GM04504 (cell line): ENCODE measurements at places on chromosomes 6 and 20.
A peak's percentile ranks its signal among the peaks of the same experiment; 100 is the strongest.

DNA sequence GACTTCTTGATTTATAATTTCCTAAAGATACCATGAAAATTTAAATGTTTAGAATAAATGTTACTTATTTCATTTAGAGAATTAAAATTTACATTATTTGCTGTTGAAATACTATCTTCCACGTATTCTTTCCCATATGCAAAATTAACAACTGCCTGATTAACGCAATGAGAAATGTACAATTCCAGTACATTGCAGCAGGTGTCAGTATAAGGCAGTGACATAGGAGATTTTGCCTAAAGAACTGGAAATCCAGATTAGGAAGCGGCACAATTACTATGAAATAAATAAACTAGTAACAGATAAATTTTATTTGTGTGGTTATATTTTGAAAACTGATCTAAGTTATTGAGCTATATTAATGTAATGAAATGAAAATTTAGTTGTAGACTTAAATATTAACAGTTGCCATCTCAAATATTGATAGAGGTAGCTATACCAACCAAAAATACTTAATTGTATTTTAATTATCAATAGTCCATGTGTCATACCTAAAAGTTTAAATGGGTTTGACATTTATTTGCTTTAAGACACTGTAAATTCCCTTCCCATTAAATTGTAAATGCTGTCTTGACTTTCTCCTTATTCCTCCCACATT is 300.2 kb downstream of the UTRN start:
- DNase-seq, result no peak

DNA sequence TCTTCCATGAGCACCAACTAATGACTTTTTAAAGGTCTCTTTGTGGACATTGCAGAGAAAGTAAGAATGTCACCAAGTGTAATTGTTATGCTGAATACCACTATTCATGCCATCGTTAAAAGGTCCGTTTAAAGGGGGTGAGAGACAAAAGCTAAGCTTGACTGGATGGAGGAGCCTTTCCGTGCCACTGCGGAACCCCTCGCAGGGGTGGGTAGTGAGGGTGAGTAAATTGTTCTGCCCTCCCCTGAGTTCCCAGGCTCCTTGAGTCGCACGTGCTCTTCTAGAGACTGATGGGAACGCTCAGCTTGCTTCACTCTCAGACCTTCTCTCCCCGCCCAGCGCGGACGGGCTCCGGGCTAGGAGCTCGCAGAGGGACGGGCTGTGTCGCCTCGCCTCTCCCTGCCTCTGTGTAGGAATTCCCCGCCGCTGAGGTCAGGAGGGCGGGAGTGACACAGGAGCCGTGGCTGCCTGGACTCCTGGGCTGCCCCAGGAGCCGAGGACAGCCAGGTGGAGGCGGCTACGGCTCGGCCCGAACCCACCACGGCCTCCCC is 314.8 kb upstream of the QKI start:
- DNase-seq, result no peak

DNA sequence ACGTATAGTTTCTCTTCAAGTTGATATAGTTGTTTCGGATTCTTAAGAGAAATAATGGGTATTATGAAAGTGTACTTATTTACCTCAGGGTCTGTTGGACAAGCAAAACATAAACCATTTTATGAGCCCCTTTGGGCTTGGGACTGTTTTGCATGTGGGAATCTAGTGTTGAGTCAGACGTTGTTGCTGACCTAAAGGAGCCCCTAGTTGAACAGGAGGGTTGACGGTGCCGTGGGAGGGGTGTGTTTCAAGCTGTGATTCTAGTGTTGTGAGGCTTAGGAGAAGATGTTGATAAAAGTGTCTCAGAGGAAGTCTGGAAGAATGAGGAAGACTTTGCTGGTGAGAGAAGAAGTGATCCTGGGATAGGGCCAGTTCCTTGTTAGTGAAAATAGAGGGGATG is 140.0 kb downstream of the ARID1B start:
- DNase-seq, result no peak

DNA sequence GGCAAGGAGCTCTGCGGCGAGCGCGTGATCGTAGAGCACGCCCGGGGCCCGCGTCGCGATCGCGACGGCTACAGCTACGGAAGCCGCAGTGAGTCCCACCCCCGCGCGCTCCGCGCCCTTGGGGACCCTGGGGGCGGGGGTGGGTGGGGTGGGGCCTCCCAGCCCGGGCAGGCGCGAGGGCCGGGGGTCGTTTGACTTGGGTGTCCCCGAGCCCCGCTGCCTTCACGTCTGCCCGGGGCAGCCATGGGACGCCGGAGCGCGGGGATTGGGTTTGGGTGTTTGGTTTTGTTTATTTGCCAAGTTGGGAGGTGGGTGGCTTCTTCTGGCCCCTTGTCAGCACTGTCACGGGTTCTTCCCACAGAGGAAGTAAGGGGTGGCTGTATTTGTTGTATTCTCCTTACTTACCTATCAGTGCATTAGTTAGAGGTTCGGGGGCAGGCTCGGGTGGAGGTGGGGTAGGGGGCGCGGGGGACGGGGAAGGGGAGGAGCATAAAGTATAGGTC is 777 bp downstream of the SRSF6 start:
- DNase-seq, result no peak

GRCh38 chr6:15804164-15805154 is 141.6 kb upstream of the DTNBP1 start:
- no peak for DNase-seq

DNA sequence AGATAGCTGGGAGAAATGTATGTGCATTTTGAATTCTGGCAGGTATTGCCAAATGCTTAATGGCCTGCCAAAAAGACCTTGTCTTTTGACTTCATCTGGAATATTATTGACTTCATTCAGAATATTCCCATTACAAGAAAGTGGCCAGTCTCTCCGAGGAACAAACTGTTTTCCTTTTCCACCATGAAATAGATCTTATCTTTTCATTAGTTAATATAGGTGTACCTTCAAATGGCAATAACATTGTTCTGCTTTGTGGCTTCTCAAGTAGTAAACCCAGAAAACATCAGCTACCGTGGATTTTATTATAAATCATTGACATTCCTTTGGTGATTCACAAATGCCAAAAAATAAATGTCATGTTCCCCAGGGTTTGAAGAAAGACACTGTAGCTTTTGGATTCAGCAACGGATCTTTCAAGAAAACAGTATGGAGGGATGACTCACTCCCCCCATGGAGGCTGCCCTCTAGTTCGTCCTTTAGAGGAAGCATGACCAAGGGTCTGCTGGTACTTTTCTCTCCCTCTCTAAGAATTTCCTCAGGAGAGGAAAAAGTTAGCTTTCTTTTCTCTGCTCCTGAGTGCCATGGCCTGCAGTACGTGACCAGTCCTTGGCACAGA is 1.1 kb upstream of the RNF182 start:
- DNase-seq, result peak; percentile 45

DNA sequence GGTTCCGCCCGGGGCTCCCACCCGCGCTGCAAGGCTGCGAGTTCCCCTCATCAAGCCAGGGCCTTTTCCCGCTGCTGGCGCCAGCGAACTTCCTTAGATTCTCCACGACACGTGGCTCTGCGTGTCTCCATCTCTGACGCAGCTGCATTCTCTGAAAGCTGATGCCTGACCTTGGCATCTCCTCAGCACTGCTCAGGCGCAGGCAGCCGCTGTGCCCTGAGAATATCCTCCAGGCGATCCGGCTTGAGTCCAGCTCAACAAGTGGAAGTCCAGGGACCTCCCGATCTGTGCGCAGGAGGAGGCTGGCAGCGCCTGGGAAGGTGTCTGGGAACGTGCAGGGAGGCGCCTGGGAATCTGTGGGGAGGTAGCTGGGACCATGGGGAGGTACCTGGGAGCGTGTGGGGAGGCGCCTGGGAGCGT is 171.2 kb upstream of the THBS2 start:
- no peak for DNase-seq

DNA sequence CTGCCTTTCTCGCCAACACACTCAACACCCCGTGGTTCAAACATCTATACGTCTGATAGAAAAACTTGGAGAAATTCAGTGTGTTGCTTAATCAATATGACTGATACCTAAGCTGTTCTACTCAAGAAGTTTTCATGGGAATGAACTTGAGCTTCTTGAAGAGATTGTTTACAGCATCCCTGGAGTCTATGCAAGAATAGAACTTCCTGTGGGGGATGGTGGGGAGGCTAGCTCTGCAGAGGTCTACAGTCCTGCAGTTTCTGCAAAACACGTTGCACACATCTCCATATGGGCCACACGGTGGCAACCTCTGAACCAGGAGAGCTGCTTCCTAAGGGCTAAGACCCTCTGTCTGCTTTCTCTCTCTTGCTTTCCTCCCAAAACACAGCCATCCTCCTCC is 32.7 kb upstream of the FANCE start:
- peak; percentile 21 for DNase-seq

DNA sequence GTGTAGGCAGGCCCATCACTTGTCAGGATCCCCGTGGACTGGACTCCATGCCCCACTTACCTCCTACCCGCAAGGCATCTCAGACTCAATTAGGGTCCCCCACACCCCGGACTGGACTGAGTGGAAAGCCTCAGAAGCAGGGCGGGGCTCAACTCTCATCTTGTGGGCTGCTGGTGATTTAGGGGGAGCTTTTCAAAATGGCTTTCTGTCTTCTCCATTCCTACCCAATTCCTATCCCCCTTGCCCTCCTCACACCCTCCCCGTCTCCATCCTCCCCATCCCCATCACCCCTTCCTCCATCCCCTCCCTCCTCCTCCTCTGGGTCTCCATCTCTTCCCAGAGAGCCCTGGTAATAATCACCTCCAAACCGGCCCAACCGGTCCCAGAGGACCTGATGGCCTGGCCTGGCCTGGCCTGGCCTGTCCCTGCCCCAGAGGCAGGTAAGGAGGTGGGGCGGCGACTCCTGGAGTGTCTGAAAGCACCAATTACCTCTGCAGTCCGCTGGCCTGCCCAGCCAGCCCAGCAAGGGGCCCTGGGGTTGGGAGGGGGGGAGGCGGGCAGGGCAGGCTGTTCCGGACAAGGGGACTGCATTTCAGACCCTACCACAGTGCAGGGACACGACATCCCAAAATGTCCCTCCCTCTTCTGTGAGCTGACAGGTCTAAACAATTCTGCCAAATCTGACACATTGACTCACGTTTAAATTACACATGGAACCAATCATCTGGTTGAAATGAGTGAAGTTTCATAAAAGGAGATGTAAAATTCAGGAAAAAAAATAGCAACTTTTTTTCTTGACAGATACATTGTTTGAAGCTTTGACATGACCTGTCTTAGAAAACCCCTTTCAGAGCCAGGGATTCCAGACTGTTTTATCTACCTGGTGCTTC is 24.8 kb downstream of the MAFB start:
- no peak for DNase-seq

GRCh38 chr20:10718661-10719060 is 44.9 kb upstream of the JAG1 start:
- DNase-seq, result no peak

DNA sequence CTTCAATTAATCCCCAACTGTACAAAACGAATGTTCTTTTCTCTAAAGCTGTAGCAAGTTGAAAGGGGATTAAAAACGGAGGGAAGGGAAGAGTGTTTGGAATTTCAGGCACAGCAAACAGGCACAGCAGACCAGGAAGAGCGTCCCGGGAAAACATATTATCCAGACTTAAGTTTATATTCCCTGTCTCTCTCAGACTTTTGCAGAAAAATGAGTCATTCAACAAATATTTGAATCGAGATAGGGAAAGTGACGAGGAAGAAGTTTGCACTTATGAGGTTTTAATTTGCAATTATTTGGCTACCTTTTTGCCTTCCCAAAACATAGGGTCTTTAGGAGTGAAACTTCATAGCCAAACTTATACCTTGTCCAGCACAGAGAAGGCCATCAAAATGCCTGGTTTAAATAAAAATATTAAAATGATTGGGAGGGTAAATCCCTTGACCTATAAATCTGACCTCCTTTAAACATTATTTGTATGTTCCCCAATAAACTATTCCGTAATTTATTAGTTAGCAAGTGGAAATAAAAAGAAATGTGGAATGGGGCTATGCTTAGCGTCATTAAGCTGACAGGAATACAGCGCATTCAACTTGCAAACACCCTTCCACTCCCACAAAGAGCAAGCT is 16.0 kb downstream of the HFE start:
- no peak for DNase-seq

- no peak for DNase-seq
These were observed 82.3 kb downstream of the GPX5 start for GRCh38 chr6:28607990-28608389.

GRCh38 chr6:156175433-156175832 is 601.7 kb upstream of the ARID1B start:
- no peak for DNase-seq

GRCh38 chr20:37464611-37465010 is 56.4 kb upstream of the NNAT start:
- no peak for DNase-seq

DNA sequence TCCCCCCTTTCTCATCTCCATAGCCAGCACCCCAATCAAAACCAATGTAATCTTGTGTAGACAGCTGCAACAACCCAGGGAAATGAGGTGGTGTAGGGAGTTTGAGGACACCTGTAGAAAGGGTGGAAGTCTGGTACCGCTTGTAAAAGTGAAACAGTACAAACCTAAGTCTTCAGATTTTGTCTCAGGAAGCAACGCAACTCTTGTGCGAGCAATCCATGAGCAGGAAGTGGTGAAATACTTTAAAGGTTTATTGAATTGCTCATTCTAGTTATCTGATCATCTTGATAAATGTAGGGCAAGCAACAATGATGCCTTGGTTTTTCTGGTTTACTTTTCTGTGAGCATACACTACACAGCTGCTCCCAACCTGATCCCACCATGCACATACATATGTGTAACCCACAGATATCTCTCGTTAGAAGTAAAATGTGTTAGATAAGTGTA is 71.1 kb upstream of the THEMIS start:
- DNase-seq, result peak; percentile 40

DNA sequence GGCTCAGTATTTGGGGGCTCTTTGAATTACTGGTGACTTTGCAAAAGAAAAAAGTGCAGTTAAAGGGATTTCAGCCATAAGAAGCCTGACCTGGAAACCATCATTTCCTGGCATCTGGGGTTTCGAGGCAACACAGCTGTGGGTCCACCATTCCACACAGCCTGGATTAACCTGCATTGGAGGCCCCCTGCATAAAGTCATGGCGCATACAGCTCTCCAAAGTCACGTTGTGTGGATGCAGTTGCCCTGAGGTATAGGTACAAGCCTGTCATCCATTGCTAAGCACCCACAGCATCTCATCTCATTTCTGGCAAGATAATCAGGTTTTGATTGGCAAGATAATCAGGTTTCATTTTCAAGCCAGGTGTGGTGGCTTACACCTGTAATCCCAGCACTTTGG is 54.5 kb upstream of the TAGAP start:
- no peak for DNase-seq

GRCh38 chr6:151293688-151294016 is 53.9 kb downstream of the AKAP12 start:
- no peak for DNase-seq

- DNase-seq, result no peak
These were observed 31.4 kb downstream of the IGF2R start for GRCh38 chr6:160000280-160000704.

GRCh38 chr6:1910621-1911407 is 301.1 kb downstream of the FOXC1 start:
- no peak for DNase-seq
